ENCODE measurements at places on chromosomes 13 and 19.

DNA sequence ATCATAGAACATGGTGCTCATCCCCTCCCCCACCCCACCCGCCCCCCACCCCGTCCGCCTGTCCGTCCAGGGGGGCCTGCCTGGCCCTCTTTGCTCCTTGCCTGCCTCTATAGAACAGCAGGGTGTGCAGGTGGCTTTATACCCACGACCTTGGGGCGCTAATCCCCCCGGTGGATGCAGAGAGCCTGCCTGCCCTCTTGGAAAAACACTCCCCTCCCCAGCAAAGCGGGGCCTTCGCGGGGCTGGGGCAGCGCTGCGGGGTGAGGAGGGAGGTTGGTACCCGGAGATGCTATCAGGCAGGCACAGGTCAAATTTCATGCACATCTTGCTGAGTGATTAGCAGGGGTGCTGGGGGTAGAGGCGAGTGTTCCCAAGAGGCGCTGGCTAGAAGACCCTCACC, 21.9 kb downstream of the RFX1 start:
- no peak for DNase-seq

DNA sequence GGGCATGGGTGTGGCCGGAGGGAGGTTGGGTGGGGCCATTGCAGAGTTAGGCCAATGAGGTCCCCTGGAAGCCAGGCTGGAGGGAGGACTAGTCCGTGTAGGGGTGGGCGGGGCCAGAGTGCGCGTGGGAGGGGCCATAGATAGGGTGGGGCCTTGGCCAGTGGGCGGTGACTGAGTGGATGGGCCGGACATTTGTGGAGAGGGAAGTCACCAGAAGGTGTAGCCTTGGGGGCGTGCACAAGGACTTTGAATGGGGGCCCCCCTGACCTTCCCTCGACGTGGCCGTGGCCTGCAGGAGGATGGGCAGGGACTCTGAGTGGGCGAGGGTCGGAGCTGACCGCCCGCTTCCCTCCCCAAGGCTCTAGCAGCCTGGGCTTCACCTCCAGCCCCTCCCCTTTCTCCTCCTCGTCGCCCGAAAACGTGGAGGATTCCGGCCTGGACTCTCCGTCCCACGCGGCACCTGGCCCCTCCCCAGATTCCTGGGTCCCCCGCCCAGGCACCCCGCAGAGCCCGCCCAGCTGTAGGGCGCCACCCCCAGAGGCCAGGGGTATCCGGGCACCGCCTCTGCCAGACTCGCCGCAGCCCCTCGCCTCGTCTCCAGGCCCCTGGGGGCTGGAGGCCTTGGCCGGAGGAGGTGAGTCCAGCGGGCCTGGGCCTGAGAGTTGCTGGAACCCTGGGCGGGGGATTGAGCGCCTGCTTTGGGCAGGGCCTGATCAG, 16.5 kb upstream of the B3GNT3 start:
- no peak for DNase-seq

- DNase-seq, result no peak
Observed at GRCh38 chr13:51714663-51715168, 89.2 kb downstream of the DHRS12 start.

DNA sequence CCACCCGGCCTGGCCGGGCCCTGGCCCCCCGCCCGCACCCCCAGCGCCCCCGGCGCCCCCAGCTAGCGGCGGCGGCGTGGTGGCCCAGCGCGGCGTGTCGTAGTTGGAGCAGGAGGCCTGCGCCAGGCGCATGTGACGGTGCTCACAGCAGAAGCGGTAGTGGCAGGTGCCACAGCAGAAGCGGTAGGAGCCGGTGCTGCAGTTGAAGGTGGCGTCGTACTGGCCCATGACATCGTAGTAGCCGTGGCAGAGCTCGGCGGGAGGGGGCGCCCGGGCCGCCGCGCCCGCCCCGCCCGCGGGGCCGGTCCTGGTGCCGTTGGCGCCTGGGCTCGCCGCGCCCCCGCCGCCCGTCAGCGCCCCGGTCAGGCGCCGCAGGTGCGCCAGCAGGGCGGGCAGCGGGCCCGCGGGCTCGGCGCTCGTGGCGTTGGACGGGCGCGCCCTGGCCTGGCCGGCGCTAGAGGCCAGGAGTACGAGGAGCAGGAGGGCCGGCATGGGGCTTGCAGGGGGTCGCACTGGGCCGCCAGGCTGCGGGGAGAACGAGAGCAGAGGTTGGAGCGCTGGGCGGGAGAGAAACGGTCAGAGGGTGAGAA, 633 bp downstream of the SHISA7 start:
- DNase-seq, result no peak

DNA sequence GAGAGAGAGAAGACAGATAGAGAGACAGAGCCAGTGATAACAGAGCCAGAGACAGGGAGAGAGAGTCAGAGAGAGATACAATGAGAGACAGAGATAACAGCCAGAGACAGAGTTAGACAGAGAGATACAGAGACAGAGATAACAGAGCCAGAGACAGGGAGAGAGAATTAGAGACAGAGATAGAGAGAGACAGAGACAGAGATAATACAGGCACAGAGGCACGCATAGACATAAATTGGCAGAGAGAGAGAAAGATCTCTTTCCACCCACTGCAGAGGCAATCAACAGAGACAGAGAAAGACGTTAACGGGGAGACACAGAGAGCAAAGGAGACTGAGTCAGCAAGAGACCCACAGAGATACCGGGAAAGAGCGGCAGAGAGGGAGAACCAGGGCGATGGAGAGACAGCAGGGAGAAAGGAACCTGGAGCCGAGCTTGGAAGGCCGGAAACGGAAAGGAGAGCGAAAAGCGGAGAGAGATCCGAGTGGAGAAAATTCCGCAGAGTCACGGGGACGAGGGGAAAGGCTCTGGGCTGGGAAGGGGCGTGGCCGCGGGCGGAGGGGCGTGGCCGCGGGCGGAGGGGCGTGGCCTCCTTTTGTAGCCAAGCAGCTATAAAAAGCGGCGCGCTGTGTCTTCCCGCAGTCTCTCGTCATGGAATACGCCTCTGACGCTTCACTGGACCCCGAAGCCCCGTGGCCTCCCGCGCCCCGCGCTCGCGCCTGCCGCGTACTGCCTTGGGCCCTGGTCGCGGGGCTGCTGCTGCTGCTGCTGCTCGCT, at the start of gene TNFSF9:
TNFSF9 (plus strand) TSS at position 641 of the 777 bp plus-strand sequence; CDS start at position 652, 11 bp downstream.
- DNase-seq, result no peak

DNA sequence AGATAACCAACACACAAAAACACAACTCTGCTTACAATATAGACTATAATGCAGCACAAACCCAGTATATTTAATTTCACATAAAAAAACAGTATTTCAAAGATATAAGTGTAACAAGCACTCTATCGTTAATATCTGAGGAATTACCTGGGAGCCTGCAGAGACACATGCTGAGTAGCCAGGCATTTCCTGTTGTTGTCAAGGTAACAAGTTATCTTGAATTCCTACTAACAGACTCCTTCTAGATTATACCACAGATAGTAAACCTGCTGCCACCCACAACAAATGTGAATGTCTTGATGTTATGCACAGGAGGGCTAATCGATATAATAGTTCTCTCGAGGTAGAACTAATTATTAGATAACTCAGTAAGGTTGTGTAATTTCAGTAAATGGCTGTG, 826.0 kb upstream of the PRR20A start:
- no peak for DNase-seq

- no peak for DNase-seq
Observed at GRCh38 chr19:18102916-18103542, 5.5 kb downstream of the MAST3 start.

DNA sequence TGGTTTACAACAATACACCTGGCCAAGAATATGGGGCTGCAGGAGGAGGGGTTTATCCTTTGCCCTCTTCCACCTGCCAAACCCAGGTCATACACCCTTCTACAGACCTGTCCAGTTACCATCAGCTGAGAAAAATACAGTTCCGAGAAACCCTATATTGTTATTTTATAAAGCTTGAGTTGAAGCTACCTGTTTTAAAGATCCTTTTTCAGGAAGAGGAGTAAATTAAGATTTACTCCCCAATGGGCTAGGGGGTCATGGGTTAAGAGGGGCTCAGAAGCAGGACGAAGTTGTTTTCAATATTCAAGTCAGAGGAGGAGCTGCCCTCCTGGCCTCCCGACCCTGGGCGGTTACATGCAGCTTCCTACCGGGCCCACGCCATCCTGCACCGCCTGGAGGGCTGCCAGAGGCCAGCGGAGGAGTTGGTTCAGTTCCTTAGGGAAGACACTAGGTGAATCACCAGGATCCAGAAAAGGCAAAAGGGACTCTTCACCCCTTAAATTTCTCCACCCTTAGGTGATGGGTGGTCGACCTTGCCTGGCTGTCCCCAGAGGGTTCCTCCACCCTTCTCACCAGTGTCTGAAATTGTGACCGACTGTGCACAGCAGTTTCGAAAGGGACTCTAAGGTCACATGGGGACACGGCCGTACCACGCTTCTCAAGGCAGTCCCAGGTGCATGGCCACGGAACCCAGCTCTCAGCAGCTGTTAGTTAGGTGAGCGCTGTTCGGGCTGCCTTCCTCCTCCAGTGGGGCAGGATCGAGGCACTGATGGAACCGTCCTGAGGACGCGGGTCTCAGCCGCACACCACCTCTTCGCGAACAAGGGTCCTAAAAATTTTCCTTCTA, 1.2 kb downstream of the GJB2 start:
- no peak for DNase-seq

DNA sequence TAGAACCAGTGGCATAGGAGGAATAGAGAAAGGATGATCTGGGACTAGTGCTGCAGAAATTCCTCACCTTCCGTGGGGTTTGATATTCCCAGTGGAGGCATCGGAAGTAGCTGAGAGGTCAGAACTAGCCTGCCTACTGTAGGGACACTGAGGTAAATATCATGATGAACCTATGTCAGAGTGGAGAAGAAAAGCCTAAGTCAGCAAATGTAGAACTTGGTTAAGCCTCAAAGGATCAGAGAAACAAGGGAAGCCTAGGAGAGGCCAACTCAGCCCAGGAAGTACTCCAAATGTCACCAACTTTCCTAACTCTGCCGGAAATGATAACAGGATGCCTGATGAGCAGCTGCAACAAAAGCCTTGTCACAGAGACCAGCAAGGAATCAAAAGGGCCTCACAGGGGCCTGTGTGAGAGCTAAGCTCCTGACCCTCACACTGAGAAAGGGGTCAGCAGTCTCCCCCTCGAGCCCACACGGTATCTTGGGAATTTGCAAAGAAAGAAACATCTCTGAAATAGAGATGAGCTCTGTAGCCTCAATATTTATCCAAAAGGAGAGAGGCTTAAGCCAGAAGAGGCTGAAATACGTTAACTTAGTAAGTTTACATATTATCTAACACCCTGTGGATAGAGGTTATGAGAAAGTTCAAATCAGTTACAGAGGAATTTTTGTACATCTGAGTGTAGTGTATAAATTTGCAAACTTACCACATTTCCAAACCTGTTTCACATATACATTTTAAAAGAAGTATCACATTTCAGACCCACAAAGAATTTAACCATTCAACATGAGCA, 1064.3 kb downstream of the DIAPH3 start:
- no peak for DNase-seq

DNA sequence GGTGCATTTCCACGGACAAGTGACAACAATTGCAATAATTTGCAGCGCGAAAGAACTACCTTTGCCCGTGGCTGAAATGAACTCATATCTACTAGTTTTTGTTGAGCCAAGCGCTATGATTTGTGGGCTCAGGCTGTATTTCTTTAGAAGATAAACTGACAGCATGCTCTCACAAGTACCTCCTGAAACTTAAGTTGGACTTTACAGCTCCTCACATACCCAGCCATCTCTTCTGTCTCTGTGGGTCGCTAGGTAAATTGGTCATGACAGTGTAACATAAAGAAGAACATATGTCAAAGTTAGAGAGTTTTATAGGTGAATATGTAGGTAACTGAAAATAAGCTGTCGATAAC, 839 bp downstream of the COG6 start:
- no peak for DNase-seq

- DNase-seq, result no peak
Observed at GRCh38 chr19:14337510-14337909, 43.7 kb upstream of the ADGRE5 start.

- DNase-seq, result no peak
Observed at GRCh38 chr19:49968279-49968922, 7.4 kb upstream of the SIGLEC11 start.

DNA sequence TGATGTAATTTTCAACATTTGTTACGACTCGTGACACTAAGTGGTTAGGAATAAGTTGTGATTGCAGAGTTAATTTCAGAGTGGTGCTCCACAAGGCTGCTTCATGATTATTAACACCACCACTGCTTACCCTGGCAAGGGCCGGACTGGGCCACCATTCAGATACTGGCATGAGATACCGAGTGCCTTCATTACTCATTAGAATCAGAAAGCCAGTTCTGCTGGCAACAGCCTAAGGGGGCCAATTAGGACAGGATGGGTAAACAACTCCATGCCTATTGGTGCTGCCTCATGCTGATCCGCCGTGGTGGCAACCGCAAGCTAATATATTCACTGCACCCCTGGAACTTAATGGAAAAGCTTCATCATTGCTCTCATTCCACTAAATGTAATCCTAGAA, 575.1 kb downstream of the EFNB2 start:
- peak; percentile 20 for DNase-seq

DNA sequence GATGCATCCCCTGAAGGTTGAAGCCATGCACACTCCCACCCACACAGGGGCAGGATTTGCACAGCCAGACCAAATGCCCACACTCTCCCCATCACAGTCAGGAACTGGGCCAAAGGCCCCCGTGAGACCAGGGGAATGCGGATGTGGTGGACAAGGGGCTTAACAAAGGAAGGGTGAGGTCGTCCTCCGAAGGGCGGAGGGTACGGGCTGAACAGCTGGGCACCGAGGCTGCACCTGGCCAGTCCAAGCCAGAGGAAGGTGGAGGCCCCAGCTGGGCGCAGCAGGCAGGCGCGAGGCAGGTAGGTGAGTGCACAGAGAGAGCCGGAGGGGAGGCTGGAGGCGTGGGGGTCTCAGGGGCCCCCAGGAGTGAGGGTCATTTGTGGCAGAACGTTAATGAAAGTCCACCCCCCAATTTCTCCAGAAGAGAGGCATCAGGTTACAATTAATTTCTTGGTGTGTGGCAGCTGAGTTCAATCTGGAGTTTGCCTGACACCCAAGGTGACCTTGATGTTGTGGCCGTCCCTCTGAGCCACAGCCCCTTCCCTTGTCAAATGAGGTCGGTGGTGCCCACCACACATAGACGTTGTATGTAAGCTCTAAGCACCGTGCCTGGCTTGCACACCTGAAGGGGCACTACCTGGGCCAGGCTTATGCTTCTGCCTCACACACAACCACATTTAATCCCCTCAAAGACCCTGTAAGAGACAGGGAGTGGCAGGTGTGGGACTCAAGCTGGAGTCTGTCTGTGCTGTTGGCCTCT, 2.9 kb downstream of the KLK15 start:
- DNase-seq, result no peak

GRCh38 chr13:96629331-96629730, 364.9 kb downstream of the OXGR1 start:
- no peak for DNase-seq

DNA sequence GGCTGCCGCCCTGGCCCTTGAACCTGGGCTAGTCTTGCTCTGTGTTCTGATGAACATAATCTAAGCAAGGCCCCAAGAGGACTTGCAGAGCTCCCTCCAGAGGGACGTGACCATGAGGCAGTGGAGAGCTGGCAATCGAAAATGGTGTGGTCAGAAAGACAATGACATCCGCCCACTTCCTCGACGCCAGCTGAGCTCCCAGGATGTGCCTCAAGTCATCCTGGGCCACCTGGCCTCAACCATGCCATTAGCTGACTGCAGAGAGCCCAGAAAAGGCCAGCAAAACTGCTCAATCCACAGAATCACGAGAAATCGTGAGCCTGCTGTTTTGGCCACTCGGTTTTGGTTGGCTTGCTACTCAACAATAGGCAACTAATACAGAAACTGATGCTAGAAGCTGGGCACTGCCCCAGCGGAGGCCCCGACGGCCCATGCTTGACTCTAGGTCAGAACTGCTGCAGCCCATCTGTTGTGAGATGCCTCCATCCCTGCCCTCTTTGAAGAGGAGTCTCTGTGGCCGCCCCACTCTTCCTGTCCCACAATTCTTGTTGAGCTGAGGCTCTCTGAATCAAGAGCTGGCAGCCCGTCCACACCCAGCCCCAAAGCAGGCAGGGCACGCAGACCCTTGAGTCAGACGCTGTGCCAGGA, 53.3 kb downstream of the STK24 start:
- no peak for DNase-seq

Measured in vagina (tissue), 2 donors.